ENCODE measurements at places on chromosomes 5 and 9.

GRCh38 chr5:170811719-170812118, 28.2 kb downstream of the GABRP start:
- no peak for DNase-seq

- DNase-seq: peak; percentile 9
These were observed at the start of gene RHOBTB3 for GRCh38 chr5:95730730-95731570. Gene RHOBTB3 (plus strand): TSS chr5:95731336. CDS start chr5:95731683, 347 bp downstream.

GRCh38 chr5:81986126-81986525, 14.3 kb downstream of the ATG10 start:
- no peak for DNase-seq

- DNase-seq: peak; percentile 20
These were observed 43.4 kb upstream of the BICD2 start for GRCh38 chr9:92807757-92808725.

GRCh38 chr5:140372971-140373487, 13.0 kb downstream of the SLC4A9 start:
- DNase-seq: peak; percentile 34

GRCh38 chr9:127553793-127554192, 58.3 kb upstream of the STXBP1 start:
- no peak for DNase-seq

DNA sequence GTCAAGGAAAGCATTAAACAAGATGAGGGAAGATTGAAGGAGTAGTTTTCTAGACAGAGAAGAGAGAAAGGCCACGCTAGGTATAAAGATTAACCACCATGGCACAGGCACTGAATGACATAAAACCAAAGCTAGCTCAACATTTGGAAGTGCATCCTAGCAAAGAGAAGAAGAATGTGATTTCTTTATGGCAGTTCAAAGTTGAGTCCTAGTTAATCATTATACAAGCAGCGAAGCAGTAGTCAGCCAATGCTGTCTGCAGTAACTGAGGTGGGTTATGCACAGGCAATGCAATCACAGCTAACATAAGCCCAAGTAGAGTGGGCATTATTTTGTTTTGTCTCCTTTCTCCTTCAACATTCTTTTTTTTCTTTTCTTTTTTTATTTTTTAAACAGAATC, 24.0 kb upstream of the ANKRD31 start:
- no peak for DNase-seq

GRCh38 chr9:125908136-125908535, 161.0 kb downstream of the PBX3 start:
- DNase-seq: no peak

- DNase-seq: peak; percentile 43
These were observed 974 bp downstream of the CCDC69 start for GRCh38 chr5:151222790-151223446.

DNA sequence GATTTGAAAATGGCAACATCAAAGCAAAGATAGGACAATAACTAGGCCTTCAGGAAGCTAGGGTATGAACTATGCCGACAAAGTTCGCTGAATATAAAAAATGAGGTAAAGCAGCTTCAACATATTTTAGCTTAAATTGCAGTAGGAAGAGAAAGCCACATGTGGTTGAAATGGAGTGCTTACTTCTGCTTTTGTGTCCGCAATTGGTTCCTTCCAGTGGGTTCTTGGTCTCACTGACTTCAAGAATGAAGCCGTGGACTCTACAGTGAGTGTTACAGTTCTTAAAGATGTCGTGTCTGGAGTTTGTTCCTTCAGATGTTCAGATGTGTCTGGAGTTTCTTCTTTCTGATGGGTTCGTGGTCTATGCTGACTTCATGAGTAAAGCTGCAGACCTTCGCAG, 95.2 kb downstream of the APTX start:
- DNase-seq: no peak

DNA sequence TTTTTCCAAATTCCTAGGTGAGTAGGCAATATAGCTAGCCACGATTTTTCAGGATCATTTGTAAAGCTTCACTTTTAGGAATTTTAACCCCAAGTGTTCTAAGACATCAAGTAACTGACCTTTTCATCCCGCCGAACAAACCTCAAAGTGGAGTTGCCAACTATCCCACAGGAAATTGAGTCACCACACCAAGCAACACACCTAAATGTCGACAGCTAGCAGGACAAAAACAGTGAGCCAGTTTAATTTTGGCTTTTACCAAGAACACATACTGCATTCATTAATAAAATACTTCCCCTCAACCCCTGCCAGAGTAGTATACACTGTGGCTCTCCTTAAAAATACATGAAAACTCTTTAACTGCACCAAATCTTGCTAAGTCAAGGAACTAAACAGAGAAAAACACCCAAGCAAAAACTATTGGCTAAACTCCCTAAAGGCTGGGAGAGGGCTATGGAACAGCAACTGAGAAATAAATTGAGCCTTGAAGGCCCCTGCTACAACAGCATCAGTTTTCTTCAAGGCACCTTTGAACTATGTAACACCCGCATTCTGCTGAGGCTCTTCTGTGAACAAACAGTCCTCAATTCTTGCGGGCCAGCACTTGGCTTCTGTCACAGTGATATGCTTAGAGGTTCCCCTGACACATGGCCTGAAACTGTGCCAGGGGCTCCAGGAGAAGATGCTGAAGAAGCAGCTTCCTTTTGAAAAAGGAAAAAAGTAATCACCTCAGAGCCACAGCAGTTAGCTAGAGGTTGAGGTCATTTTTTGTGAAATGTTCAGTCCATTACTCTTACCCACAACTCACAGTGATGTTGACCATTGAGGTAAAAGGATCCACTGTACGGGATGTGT, 459.6 kb downstream of the RAB3C start:
- no peak for DNase-seq

- DNase-seq: no peak
These were observed 372.1 kb downstream of the ARRDC3 start for GRCh38 chr5:91011029-91011428.

Measured in activated CD4-positive, alpha-beta T cell treated with anti-CD3 and anti-CD28 coated beads, Interleukin-2, amount 50 U/mL, for 1 hour (primary cell).